Fibroblast of villous mesenchyme (primary cell): ENCODE measurements at places on chromosomes 1 and 21. TPM values are rescaled to one million over a fixed set of nuclear protein-coding genes. Genes with fewer than 3 reads are reported as not detected.

OR2M3 gene
- not detected in 2 replicates for total RNA-seq

ALX3 gene
- not detected in 2 replicates for total RNA-seq

TLCD4 gene
- total RNA-seq = 0.32 and 0.86 TPM in 2 replicates

ACTL8 gene
- not detected in 2 replicates for total RNA-seq

TMEM82 gene
- total RNA-seq = not detected in 2 replicates

VANGL2 gene
- not detected in 2 replicates for total RNA-seq

RAB3B gene
- total RNA-seq = 58.9 and 77.3 TPM in 2 replicates

TMEM81 gene
- total RNA-seq = 0.97 and 1.3 TPM in 2 replicates

GJA9 gene
- total RNA-seq = not detected in 2 replicates

CFHR5 gene
- total RNA-seq = not detected in 2 replicates

TNFRSF8 gene
- total RNA-seq = under 0.01 and 0.86 TPM in 2 replicates

EDN2 gene
- 0.32 TPM in 1 of 2 replicates, not detected in the other for total RNA-seq

RHCE gene
- under 0.01 TPM in 2 replicates for total RNA-seq

GUCA2A gene
- not detected in 2 replicates for total RNA-seq

ZNF678 gene
- 4.2 and 5.2 TPM in 2 replicates for total RNA-seq

TTC39A gene
- total RNA-seq = 0.43 and 0.64 TPM in 2 replicates

VWA5B1 gene
- total RNA-seq = not detected in 2 replicates

GBP7 gene
- not detected in 2 replicates for total RNA-seq

OR2T35 gene
- total RNA-seq = not detected in 2 replicates

NPPA gene
- 0.32 TPM in 1 of 2 replicates, not detected in the other for total RNA-seq

DCAF6 gene
- 58.0 and 73.4 TPM in 2 replicates for total RNA-seq

LIX1L gene
- total RNA-seq = 31.6 and 40.2 TPM in 2 replicates

BSND gene
- total RNA-seq = not detected in 2 replicates

LIN28A gene
- not detected in 2 replicates for total RNA-seq

TIE1 gene
- under 0.01 TPM in 2 replicates for total RNA-seq

CRNN gene
- total RNA-seq = not detected in 2 replicates

MYOG gene
- total RNA-seq = not detected in 2 replicates

FAM163A gene
- under 0.01 TPM in 2 replicates for total RNA-seq

KRTAP20-4 gene
- not detected in 2 replicates for total RNA-seq

TEX38 gene
- total RNA-seq = under 0.01 TPM in 1 of 2 replicates, not detected in the other

SLC5A9 gene
- not detected in 2 replicates for total RNA-seq

WNT9A gene
- total RNA-seq = under 0.01 and 0.32 TPM in 2 replicates

STUM gene
- total RNA-seq = under 0.01 TPM in 1 of 2 replicates, not detected in the other

CCDC185 gene
- total RNA-seq = not detected in 2 replicates

PLPP3 gene
- 10.3 and 14.7 TPM in 2 replicates for total RNA-seq

CXADR gene
- 0.32 and 0.86 TPM in 2 replicates for total RNA-seq

LCE2A gene
- total RNA-seq = 0.43 TPM in 1 of 2 replicates, not detected in the other

RXFP4 gene
- not detected in 2 replicates for total RNA-seq

B3GALT2 gene
- total RNA-seq = 12.9 and 32.8 TPM in 2 replicates

RGS8 gene
- not detected in 2 replicates for total RNA-seq

SYNC gene
- 56.0 and 72.5 TPM in 2 replicates for total RNA-seq

TNNI3K gene
- 1.3 TPM in 1 of 2 replicates, not detected in the other for total RNA-seq

SASS6 gene
- 2.6 and 5.2 TPM in 2 replicates for total RNA-seq

LDLRAD1 gene
- not detected in 2 replicates for total RNA-seq

FOXO6 gene
- total RNA-seq = not detected in 2 replicates
